M059J (cell line): ENCODE measurements at places on chromosomes 7 and 10.

DNA sequence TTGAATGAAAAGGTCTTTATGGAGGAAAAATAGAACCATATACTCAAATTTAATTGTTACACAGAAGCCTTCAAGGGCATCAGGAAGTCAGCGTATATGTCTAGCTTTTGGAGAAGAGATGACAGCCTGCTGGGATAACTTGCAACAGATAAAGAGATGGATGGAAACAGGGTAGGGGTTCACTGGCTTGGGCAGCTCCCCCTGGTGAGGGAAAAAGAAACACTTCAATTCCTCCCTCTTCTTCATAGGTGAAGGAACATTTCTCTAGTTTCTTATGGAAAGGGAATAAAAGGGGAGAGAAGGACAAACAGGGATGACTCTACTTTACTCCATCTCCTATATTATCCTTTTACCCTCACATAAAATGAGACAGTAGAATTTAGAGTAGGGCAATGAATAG, 635.7 kb downstream of the PHTF2 start:
- no peak for DNase-seq

DNA sequence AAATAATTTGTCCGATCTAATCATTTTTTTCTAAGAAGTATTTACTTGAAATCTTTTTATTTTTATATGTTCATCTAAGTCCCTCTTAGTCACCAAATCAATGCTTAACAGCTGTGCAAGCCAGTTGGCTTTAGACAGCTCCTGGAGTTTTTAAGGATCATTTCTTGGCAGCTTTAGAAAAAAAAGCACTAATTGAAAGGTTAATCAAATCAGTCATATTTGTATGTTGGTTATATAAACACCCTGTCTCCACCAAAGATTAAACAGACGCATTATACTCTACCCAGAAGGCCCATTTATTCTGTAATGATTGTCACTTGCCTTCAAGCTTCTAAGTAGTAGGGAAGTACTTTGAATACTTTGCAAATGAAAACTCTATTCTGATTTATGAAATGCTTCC, 60.2 kb downstream of the PAXIP1 start:
- no peak for DNase-seq

GRCh38 chr10:123009105-123009820, 457 bp downstream of the ACADSB start:
- peak; percentile 18 for DNase-seq

- no peak for DNase-seq
Measured at GRCh38 chr10:112784022-112784461, 166.0 kb upstream of the TCF7L2 start.

DNA sequence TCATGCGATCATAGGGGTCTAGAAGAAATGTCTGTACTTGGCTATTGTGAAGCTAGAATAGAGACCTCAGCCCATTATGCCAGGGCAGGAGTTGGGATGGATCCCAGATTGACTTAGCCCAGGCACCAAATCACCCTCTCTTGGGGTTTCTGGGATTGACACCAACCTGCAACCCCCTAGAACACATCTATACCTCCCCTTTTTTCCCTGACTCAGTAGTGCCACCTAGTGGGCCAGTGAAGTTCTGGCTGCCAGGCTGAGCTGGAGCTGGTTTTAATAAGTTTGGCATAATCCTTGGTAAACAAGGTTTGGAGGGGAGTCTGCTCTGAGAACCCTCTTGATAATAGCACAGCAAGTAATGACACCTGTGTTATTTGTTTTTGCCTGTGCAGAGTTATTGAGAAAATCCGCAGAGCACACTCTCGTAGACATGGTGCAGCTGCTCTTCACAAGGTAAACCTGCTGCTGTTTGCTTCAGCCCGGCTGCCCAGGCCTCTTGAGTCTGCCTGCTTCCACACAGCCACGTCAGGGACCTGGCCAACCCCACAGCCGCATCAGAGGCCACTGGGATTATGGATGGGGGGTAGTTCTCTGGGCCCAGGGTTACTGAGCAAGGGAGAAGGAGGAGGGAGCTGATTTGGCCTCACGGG, 43.3 kb upstream of the NFKB2 start:
- peak; percentile 60 for DNase-seq

DNA sequence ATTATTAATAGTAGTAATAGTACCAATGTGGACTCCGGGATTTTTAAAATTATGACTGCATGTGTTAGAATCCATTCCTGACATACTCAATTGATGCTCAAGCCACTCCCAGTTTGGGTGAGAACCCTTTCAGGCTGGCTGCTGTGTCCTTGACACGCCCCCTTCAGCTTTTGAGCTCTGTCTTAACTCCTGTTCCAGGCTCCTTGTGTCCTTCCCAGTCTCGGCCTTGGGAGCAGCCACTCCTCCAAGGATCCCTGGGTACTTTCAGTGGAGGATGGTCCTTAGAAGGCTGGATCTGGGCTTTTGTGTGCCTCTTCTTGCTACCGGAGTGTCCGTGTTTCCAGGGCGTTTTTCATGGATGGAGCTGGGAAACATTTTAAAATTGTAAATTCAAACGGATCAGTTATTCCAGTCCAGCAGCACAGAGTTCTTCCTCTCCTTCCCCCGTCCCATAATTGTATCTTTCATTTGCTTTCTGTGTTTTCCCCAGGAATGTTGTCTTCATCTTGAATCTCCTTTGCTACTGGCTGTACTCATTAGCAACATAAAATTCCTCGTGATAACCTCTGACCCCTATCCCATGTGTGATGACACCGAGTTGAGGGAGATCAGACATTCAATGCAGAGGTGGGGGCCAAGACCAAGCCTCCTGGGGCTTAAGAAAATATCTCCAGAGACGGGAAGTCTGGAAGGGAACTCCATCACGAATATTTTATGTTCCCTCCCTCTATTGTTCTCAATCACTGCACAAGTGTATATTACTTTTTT, 40.0 kb upstream of the PFKFB3 start:
- no peak for DNase-seq

- DNase-seq: peak; percentile 87
Measured at GRCh38 chr10:68992636-68993440, 4.2 kb downstream of the KIFBP start.

GRCh38 chr7:17104419-17104818, 194.0 kb upstream of the AHR start:
- no peak for DNase-seq

GRCh38 chr7:747186-747585, 20.1 kb upstream of the PRKAR1B start:
- DNase-seq: no peak

DNA sequence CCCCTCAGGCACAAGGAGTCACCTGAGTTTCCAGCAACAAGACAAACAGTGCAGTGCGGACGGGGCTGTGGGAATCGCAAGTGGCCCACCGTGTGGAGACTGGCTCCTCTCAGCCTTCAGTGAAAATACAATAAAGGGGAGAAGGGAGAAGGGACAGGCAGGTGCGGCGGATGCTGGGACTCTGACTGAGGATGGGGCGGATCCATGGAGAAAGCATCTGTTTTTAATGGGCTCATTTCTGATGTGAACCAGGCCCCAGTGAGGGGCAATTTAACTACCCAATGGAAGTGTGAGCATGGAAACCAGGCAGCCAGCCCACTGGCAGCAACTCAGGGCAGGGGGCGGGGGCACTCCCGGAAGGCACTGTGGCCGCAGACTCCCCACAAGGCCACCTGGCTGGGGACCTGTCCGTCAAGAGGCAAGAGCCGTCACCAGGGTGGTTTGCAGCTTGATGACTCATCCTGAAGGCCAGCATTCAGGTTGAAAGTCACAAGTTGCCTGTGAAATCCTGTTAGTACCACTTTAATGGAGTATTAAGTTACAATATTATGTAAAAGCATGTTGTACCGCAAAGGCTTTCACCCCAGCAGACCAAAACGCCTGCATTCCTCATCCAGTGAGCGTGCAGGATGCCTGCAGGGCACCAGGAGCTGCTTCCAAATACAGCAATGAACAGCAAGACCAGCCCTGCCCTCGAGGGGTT, 476.4 kb downstream of the PTPRN2 start:
- no peak for DNase-seq

GRCh38 chr10:119378737-119379067, 163.8 kb downstream of the RGS10 start:
- no peak for DNase-seq
